ENCODE measurements at places on chromosomes 1 and 21.

DNA sequence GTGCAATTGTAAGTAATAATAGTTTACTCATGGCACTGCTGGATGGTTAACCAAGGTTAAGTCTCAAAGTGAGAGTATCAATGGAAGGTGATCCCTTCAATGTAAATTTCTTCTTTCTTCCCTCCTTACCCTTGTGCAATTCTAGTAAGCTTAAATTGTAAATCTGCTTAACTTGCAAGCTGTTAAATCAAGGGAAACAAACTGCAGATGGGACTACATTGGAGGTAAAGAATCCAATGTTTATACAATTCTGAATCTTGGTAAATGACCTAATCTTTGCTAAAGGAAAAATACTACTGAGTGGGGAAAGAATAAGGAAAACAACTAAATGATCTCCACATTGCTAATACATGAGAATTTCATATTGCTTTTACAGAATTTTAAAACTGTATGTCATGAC is 6.7 kb upstream of the CD55 start:
- no peak for DNase-seq

- DNase-seq = no peak
Observed at GRCh38 chr1:111483166-111483565, 9.4 kb downstream of the C1orf162 start.

GRCh38 chr1:113759333-113760101 is at the start of gene PHTF1:
Gene PHTF1, minus strand, starts transcription at chr1:113759486. Its CDS starts 783 bp downstream, at chr1:113758703.
- peak; percentile 56 for DNase-seq

DNA sequence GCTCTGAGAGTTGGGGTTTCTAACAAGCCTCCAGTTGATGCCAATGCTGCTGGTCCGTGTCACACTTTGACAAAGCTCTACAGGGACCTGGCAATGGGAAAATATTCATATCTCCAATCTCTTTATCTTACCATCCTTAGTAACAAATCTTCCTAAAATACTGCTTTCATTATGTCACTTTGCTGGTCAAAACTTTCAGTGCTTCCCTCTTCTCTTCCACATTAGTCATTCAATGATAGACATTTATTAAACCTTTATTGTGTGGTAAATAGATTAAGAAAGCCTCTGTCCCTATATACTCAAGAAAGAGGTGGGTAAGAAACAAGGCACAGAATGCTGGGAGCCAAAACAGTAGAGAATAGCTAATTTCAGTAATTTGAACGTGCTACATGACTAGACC is 79.3 kb downstream of the SLC44A5 start:
- no peak for DNase-seq

DNA sequence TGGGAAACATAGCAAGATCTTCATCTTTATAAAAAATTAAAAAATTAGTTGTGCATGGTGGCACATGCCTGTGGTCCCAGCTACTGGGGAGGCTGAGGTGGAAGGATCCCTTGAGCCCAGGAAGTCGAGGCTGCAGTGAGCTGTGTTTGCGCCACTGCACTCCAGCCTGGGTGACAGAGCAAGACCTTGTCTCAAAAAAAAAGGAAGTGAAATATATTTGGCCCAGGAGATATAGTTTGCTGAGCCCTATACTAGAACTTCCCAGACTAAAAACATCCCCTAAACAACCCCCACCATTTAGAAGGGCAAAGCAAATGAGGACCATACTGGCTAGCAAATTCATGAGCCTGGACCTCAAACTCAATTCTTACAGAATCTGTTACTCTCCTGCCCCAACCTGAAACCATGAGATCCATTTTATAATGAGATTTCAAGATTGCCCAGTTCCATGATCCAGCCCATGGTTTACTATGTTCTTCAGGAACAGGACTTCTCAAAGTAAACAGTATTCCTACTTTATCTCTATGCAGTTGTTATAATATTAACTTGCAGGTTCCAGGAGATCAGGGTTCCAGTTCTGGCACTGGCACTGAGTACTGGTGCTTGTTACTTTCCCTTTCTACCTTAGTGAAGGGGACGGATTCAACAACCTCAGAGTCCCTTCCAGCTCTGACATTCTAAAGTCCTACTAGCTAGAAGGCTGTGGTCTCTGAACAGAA is 48.9 kb upstream of the TADA1 start:
- DNase-seq = no peak

DNA sequence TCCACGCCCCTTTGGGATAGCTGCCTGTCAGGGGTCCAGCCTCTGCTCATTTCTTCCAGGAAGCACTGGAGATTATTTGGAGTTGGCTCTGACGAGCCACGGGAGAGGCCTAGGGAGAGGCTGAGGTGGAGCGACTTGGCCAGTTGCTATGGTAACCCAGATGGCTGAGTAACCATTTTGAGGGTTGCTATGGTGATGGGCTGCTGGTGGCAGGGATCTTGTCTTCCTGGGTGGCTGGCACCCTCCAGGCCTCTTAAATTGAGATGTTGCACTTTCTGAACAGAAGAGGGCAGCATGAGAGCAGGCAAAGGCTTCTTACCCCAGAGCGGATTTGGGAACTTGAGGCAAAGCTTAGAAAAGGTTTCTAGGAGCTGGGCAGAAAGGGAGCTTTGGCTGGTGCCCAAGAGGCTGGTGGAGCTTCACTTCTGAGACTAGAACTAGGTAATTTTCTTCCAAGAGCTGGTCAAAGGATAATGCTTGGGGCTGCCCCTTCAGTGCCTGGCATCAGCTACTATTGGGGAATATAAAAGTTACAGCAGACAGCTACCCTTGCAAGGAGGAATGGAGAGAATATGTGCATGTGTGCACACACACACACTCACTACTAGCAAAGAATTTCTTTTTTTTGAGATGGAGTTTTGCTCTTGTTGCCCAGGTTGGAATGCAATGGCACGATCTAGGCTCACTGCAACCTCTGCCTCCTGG is 72.5 kb downstream of the NDUFS5 start:
- DNase-seq = peak; percentile 76
